Stimulated activated CD8-positive, alpha-beta memory T cell treated with anti-CD3 and anti-CD28 coated beads, Interleukin-2, amount 100 ng/mL, for 48 hours (primary cell): ENCODE measurements at places on chromosomes 1 and 21.

DNA sequence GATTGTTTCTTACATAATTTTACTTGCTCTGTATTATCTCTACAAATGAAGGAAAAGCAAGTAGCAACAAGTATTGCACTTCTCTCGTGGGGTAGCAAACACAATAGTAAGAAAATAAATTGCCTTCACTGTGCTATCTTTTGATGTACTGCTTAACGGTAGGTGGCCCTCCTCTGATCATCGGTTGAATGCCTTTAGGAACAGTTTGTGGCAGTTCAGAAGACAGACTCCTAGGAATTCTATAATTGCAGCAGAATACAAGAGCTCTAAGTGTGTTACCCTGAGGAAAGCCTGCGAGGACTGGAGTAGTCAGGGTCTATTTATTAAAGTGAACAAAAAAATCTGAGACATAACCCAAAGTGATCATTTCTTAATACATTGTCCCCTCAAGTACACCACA lies 1135.9 kb downstream of the KCNT2 start:
- DNase-seq: no peak

DNA sequence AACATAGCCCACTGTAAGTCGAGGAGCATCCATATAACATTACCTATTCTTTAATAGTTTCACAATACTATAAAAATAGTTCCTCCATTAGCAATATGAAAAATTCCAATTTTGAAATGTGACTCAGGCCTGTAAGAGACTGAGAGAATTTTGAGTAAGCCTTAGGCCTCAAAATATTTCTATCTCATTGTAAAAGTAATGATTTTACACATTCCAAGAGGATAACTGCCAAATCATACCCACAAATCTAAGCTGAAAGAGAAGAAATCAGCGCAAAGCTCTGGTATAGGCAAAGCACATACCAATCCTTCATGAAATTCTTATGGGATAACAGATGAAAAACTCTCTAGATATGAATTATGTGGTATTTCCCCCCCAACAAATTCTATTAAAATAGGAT lies 144.1 kb downstream of the CDC42BPA start:
- DNase-seq: no peak

DNA sequence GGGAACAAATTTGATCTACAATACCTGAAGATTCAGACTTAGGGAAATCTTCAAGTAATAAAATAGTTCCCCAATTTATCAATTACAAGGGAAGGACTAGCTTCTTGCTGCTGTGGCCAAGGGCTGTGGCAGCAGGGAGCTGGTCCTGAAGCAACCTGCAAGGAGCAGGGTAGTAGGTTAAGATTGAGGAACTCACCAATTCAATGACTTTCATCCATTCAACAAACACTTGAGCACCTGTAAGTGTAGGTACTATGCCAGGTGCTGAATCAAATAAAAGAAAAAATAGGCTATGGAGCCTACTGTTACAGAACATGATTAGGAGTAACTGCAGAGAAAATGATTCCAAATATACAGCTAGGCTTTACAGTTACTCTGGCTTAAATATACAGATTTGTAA lies 64.2 kb upstream of the RBM34 start:
- DNase-seq: no peak

- DNase-seq: no peak
Observed at GRCh38 chr1:25844536-25845337, 14.5 kb downstream of the AUNIP start.

GRCh38 chr1:156356875-156357534 lies 12.0 kb upstream of the RHBG start:
- peak; percentile 66 for DNase-seq

DNA sequence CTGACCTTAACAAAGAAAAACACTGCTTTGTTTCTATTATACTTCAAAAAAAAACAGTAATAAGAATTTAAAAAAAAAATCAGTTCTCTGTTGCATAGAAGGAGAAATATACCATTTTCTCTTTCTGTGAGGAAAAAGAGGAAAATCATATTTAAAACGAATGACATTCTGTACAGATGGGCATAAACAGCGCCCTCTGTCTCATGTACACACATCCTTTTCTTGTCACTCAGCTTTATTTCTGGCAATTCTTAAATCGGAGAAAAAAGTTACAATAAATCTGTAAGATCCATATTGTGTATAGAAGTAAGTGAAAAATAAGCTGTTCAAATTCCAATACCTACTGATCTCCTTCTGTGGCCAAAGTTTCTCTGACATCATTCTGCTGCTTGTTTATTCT lies 245.4 kb downstream of the SMYD3 start:
- no peak for DNase-seq

DNA sequence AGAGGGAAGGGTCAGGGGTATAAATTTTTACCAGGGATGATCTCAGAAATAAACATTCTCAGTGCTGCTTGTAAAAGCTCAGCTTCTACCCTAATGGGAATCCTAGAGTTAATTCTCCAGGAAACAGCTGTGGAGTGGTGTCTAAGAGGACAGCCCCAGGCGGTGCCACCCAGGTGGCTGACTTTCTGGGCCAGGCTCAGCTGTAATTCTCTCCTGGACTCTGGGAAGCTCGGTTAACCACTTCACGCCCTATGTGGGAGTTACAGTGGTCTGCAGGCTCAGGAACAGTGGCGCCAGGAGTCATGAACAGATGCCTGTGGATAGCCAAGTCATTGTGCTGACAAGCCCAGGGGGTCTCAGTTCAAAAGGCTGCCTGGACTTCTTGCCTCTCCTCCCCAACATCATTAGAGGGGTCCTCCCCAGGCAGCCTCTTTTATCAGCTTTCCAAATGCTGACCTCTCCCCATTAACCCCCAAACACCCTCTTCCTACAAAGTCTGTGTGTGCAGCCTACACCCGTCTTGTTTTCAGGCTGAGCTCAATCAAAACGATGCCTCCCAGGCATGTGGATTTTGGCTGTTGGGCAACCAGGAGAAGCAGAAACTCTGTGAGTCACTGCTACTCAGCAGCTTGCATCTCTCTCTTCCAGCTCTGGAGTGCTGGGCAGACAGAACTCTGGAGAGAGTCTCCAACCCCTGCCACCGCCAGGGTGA lies 1.2 kb downstream of the HHIPL2 start:
- no peak for DNase-seq

DNA sequence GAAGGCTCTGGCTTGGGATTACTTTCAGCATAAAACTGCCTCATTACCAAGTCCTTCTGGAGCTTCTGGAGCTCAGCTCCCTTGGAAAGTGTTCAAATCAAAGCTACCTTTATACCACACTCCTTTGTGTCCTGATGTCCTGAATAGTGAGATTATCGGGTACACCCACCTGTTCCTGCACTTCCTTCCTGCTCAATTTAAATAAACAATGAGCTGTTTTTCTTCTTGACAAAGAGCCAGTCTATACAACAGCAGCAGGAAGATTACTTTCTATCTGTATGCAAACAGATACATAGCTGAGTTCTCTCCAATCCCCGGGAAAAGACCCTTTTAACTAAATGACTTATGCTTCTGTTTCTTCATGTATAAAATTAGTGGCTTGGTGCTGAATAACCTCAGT lies 258.0 kb upstream of the FMN2 start:
- DNase-seq: no peak

GRCh38 chr1:198901266-198901665 lies 262.4 kb downstream of the PTPRC start:
- no peak for DNase-seq

DNA sequence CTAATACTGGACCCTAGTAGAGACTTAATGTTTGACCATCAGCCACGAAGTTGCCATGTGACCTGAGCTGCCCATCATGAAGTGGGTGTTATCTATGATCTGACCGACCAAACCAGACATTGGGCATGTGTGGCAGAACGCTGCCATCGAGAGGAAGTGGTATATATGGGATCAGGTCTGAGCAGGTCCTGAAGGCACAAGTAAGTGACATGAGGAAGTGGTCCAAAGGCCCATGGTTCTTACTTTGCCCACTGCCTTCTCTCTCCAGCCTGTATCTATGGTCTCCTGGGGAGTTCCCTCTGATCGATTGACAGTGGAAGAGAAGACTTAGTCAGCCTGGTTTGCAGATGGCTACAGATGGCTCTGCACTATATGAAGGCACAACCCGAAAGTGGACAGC lies 7.9 kb downstream of the SPSB1 start:
- no peak for DNase-seq

DNA sequence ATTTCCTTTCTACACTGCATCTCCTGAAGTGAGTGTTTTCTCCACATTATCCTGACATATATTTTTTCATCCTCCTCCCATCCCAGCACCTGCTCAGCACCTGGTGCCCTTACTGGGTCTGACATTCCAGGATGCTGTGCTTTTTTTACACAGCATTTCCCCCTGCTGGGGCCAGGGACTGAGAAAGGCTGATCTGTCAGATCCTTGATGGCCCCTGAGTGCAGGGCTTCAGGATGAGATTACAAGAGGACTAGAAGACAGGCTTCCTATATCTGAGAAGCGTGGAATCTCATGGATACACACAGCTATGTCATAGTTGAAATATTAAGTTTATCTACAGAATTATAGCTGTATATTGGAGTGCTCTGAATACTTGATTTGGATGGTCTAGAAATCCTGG lies 24.4 kb downstream of the RCAN1 start:
- DNase-seq: no peak

DNA sequence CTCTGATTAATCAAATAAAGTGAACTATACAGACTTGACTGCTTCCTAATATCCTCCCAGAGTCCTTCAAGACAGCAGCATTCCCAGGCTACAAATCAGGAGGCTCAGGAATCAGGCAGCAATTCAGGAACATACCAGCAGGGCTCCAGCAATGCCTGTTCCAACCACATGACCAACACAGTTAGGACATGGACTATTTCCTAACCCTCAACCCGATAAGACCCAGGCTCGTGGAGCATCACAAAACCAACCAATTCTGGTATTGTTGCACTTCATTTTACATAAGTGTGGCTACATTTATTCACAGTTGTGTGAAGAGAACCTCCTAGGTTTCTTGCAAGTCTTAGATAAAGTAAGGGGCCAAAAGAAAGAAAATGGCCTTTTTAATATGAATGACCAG lies 546.2 kb upstream of the ADGRL2 start:
- no peak for DNase-seq

DNA sequence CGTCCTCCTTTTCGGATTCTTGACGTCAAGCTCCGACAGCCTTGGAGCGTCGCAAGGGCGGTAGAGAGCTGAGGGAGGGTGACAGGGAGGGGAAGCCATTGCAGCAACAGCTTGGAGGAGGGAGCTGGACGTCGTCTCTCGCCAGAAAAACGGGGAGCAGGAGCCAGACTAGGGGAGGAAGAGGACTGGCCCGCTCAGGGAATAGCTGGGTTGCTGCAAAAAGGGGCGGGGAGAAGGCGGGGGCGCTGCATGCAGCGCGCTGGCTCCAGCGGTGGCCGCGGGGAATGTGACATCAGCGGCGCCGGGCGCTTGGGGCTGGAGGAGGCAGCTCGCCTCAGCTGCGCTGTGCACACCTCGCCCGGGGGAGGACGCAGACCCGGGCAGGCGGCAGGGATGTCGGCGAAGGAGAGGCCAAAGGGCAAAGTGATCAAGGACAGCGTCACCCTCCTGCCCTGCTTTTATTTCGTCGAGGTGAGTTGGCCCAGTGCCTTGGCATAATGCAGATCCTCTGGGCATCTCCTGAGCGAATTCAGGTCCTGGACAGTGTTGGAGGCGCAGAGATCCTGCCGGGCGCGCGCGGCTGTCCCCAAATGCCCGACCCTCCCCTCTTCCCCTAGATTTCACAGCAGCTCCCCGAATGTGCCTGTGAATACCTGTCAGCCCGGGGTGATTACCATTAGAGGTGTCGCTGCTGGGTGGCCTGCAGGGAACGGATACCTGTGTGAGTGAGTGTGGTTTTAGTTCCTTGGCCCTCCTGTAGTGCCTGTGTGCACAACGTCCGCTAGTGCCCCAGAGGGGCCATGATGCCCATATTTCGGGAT lies at the start of gene PLPPR4:
TSS of gene PLPPR4 (plus strand) at position 292 of the 821 bp plus-strand sequence. CDS start at position 394, 102 bp downstream.
- peak; percentile 6 for DNase-seq

DNA sequence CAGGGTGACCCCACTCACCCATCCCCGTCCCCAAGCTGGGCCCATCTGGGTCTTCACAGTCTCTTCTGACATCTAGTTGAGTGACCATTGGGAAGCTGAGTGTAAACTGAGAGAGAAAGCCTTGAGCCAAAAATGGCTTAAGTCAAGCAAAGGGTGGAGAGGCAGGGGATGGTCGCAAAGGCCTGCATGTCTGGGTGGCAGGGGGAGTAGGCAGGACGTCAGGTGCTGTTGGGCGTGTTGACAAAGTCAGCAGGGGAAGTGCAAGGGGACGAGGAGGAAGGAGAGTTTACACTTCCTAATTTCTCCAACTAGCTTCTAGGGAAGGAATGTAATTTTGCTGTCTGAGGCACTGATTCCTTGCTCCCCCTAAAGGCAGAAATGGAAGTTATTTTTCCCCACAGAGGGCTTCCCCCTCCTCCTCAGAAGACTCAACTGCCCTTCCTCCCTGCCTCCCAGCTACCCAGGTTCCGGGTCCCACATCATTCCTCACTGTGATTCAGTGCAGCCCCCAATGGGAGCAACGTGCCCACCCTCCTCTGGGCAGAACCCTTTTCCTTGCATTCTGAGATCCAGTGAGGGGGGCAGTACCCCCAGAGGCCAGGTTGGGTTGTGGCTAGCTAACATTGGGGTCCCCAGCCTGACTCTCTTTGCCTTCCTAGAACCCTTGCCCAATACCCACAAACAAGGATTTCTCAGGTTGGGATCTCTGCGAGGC lies 1.2 kb upstream of the ADORA1 start:
- DNase-seq: no peak

GRCh38 chr1:167678838-167679237 lies 42.9 kb upstream of the MPZL1 start:
- DNase-seq: no peak

DNA sequence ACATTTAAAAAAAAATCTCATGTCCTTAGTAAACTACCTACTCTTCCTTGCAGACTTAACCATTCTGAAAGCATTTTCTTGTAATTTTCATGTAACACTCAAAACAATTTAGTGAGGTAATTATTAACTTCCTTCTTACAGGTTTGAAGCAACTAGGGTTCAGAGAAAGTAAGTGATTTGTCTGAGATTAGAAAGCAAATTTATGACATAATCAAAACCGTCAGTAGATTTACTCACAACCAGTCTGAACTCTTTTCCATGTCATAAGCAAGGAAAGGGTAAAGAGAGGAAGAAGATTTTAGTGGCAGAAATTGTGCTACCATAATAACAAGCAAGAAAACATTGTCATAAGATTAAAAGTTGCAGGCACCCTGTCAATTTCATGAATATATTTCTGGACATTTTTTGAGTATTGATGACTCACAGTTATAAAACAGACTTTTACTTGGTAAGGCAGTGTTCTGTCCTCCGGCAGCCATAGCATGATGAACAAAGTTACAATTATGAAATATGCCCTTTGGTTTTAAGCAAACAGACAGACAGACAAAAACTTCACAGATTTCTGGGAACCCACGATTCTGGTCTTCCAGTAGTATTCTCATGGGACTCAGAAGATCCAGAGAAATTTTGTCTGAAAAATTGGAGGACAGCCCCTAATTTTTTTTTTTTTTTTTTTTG lies 707.2 kb downstream of the RWDD3 start:
- DNase-seq: no peak

GRCh38 chr1:27106561-27107323 lies 48.2 kb downstream of the SLC9A1 start:
- DNase-seq: no peak

GRCh38 chr1:191993549-191993948 lies 164.7 kb upstream of the RGS18 start:
- DNase-seq: no peak

GRCh38 chr1:20216574-20216973 lies 30.3 kb upstream of the PLA2G2C start:
- no peak for DNase-seq

- no peak for DNase-seq
Observed at GRCh38 chr1:150765296-150765976, at the start of gene CTSS. Gene CTSS (minus strand): TSS chr1:150765778. CDS start chr1:150764763, 1,015 bp downstream.

- no peak for DNase-seq
Observed at GRCh38 chr1:2296614-2297013, 68.5 kb downstream of the SKI start.
